Mucosa of gallbladder (tissue), 1 donor: ENCODE measurements at places on chromosomes 7 and 10. TPM values are rescaled to one million over a fixed set of nuclear protein-coding genes. Genes with fewer than 3 reads are reported as not detected.

AMZ1 gene
- 0.35 TPM for total RNA-seq

NPSR1 gene
- total RNA-seq, result not detected

ABCB1 gene
- 181 TPM for total RNA-seq

AGAP6 gene
- total RNA-seq, result 8.6 TPM
